ENCODE measurements at places on chromosomes 3 and 15.

DNA sequence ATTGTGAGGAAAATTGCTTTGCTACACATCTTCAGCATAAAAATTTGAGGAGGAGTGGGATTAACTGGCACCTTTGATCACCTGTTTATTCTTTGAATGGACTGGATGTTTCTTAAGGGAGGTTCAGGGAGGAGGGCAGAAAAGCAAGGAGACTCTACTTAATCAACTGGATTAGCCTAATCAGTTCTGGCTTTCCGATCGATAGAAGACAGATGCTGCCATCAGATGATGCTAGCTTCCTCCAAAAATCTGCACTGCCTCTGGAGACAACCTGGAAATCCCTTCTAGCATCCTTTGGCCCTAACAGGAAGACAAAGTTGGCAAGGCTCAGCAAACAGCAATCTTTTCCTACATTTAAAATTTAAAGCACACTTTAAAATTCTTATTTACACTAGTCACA lies 197.8 kb downstream of the EBLN2 start:
- DNase-seq: no peak

- DNase-seq: no peak
Measured at GRCh38 chr3:177835008-177835407, 637.7 kb upstream of the TBL1XR1 start.

DNA sequence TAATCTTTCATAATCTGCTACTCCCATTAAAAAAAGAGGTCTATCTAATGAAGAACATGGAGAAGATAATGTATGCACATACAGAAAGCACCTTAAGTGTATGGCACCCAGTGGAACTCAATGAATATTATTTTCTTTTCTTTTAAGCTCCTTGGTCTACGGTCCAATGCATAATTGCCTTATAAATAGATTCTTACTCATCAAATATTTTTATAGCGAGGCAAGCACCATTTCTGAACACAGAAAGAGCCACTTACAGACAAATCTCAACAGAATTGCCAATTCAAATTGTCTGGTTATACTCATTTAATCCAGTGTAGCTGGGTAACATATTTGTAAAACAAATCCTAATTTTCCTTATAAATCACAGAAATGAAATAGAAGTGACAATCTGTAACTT lies 6.3 kb downstream of the PDZRN3 start:
- DNase-seq: no peak

GRCh38 chr3:115194476-115194875 lies 47.4 kb upstream of the ZBTB20 start:
- DNase-seq: no peak

- no peak for DNase-seq
Measured at GRCh38 chr3:69463531-69463930, 77.6 kb upstream of the FRMD4B start.

GRCh38 chr15:90376789-90377188 lies 11.3 kb upstream of the IQGAP1 start:
- DNase-seq: peak; percentile 33

DNA sequence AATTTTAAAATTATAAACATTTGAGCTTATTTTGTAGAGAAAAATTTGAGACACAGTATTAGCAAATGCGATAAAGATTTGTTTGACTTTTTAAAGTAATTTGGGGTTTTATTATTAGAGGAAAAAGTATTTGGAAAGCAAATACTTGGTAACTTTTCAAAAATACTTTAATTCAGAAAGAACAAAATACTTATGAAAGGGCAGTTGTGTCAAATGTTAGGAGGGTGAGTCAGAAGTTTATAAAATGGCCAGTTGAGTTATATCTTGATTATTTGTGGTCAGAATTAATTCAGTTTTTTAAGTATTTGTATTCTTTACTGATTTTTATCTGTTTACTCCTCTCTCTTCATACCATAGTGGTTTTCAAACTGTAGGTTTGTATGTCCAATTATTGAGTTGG lies 12.1 kb downstream of the LACTB start:
- DNase-seq: no peak

DNA sequence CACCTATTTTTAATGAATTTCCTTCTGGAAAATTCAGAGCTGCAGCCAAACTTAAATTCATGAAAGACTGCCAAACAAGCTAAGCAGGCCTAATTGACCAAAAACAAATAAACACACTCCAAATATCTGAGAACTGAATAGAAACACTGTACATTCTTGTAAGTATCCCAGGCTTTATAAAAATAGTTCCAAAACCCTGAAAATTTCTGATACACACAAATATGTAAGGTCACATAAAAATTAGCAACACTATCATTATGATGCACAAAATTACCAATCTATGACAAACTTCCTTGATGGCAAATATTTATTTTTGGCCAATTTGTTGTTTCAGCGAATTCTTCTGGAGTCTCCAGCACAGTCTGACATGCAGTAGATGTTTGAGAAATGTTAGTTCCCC lies 117.9 kb upstream of the UBE2E2 start:
- no peak for DNase-seq

DNA sequence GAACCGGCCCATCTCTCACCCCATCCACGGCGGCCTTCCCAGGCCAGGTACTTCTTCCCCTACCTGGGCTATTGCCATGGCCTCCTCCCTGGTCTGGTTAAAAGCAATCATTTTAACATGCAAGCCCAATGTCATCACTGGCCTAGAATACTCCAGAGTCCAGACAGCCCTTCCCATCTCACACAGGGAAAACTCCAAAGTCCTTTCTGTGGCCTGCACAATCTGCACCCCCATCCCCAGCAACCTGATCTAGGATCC lies 45.8 kb upstream of the SLCO2A1 start:
- no peak for DNase-seq

GRCh38 chr3:108755686-108756085 lies 1.5 kb downstream of the RETNLB start:
- no peak for DNase-seq

DNA sequence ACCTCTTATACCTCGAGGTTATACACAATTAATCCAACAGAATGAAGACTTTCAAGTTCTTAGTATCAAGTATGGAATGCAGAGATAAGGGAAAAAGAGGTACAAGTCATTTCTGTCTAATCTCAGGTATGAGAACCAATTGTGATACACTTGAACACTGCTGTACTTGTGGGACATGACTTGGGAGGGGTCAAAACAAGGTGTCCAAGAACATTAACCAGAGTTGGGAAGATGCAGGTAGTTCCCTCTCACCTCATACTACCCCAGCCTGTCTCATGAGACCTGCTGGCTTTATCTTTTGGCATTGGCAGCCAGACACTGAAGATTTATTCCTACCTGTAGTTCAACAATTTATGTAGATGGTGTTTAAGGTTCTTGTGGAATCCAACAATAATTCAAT lies 209.7 kb downstream of the NR1D2 start:
- DNase-seq: no peak

GRCh38 chr3:10549617-10550230 lies 44.3 kb upstream of the ATP2B2 start:
- DNase-seq: no peak

GRCh38 chr3:127613406-127613805 lies 15.2 kb downstream of the MCM2 start:
- DNase-seq: no peak

DNA sequence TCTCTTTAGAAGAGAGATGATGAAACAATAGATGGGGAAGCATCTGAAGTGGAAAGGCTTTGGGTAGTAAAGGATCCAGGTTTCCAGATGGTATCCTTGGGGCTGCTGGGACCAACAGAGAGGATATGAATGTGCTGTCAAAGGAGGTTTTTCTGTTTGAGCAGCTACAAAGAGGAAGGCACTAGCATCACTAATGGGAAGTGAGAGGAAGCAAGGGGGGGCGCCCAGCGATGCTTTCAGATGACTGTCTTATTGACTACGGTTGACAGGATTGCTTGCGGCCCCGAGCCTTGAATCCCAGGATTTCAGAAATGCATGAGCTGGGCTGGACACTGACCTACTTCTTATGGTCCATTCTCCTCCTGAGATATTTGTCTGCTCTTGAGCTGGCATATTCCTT lies 103.8 kb upstream of the GALNT15 start:
- no peak for DNase-seq

DNA sequence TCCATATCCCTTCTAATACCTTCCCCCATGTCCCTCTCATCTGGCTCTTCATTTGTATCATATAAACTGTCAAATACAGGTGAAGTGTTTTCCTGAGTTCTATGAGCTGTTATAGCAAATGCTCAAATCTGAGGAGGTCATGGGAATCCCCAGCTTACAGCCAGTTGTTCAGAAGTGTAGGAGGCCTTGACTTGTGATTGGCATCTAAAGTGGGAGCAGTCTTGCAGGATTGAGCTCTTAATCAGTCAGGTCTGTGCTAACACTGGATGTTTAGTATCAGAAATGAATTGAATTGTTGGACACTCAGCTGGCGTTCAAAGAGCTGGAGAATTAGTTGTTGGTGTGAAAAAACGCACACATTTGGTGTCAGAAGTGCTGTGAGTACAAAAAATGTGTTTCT lies 65.0 kb downstream of the IFT57 start:
- no peak for DNase-seq

DNA sequence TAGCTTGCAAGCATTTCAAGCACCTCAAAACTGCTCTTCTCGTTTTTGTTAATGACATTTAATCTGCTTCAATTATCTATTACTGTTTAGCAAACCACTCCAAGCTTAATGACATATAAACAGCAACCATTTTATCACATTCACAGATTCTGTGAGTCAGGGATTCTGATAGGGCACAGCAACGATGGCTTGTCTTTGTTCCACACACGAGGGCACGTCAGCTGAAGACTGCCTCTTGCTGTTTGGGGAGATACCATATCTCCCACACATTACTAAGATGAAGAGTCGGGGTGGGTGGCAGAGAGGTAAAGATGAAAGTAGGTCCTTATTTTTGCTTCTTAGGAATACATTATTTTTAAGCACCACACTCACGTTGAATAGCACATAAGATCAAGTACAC lies 19.3 kb downstream of the CPOX start:
- DNase-seq: no peak

DNA sequence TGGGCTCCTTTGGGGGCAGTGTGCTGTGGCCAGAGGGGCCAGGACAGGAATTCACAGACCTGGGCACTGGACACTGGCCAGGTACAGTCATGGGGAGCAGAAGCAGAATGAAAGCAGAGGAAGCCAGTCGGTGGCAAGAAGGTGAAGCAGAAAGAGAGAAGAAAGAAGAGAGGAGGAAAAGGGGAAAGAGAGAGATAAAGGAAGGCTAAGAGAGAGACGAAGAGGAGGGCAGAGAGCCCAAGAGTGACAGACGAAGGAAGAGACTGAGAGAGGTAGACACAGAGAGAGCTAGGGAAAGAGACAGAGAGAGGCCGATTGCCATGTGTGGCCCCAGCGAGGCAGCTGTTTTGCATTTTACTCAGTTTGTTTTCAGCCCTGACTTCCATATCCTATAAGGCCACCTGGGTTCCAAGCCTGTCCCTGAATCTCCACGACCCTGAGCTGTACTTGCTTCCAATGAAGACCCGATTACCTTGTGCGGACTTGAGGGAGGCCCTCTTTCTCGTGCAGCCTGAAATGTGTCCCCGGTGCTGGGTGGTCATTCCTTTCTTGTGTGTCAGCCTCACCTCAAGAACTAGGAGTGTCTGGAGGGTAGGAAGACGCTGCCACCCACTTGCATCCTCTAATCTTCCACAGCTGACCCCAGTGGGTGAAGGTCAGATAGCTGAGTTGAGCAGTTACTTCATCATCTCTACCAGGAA lies 73.9 kb downstream of the LSM3 start:
- DNase-seq: no peak

DNA sequence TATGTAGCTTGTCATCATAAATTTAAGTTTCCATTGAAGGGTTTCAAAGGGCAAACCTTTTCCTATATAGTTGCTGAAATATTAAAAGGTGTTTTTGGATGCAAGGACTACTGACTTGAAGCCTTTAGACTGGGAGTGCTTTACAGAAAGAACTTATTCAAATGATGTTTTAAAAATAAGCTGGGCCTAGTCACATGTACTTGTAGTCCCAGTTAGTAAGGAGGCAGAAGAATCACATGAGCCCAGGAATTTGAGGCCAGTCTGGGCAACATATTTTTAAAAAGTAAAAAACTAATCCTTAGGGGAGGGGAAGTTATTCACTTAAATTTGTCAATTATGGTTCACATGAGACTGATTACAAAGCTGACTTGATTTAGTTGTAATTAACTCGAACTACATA lies 65.0 kb downstream of the SMARCC1 start:
- DNase-seq: no peak

DNA sequence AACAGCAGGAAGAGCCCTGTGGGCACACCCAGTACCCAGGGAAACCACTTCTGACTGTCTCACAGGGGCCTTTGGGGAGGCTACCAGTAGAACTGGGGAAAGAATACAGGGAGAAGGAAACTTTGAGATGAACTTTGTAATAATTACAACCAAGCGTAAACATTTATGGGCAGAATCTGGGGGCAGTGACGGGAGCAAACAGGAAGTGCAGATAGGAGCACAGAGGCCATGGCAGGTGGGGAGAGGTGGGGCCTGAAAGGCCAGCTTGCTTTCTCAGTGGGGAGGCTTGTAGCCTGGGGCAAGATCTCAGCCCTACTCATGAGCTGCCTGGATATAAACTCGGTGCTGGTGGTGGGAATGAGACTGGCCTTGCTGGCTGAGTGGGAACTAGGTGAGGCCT lies 209.8 kb downstream of the PLCH1 start:
- DNase-seq: no peak

DNA sequence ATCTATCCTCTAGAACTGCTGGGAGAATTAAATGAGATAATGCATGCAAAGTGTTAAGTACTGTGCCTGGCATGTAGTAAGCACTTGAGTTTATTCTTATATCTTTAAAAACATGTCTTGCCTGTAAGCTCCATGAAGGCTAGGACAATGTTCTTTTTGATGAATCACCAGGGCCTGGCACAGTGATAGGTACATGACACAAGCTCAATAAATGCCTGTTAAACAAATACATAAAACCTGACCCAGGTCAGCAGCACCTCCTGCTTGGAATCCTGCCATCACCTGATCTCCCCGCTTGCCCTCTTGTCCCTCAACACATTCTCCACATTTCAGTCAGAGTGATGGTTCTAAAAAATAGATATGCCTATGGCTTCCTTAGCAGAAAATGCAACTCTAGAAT lies 186.8 kb downstream of the CHST2 start:
- DNase-seq: no peak

- no peak for DNase-seq
Measured at GRCh38 chr3:151214459-151214858, 11.4 kb upstream of the GPR171 start.

GRCh38 chr3:74004386-74004785 lies 379.6 kb upstream of the PDZRN3 start:
- DNase-seq: no peak

DNA sequence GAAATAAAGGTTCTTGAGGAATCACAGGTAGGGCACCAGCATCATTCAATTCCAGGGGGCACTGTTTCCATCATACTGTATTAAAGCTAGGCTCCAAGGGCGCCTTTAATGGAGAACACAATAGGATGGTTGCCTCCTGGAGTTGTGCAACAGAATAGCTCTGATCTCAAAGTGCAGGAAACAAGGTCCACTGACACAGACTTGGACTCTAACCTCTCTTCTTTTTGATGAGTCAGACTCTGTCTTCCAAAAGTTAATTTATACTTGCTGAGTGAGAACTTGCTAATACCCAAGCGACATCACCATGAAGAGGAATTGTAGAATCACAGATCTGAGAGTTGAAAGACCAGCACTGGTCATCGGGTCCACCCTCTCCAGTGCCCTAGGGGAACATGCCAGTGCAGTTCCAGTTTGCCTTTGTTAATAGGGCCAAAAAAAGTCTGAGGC lies 94.4 kb upstream of the PHLDB2 start:
- DNase-seq: no peak
